ENCODE measurements at places on chromosomes 12 and 14. TPM values are rescaled to one million over a fixed set of nuclear protein-coding genes. Genes with fewer than 3 reads are reported as not detected.

Gene FAM186B
- polyA plus RNA-seq = not detected

Gene DBX2
- polyA plus RNA-seq = not detected

Gene LALBA
- polyA plus RNA-seq = not detected

Gene NEUROD4
- polyA plus RNA-seq = not detected

Gene PIWIL1
- polyA plus RNA-seq = 0.26 TPM

Gene MGP
- 56.4 TPM for polyA plus RNA-seq

Gene LTBR
- polyA plus RNA-seq = 15.7 TPM

Gene CD69
- polyA plus RNA-seq = 71.6 TPM

Gene JAG2
- 6.6 TPM for polyA plus RNA-seq

Gene OR10G2
- not detected for polyA plus RNA-seq

Gene FITM1
- 9.6 TPM for polyA plus RNA-seq

Gene GLS2
- 1.1 TPM for polyA plus RNA-seq

Gene IRAK3
- polyA plus RNA-seq = 9.4 TPM

Gene FAIM2
- 0.19 TPM for polyA plus RNA-seq

Gene TMEM263
- 15.8 TPM for polyA plus RNA-seq

Gene SALL2
- polyA plus RNA-seq = 0.93 TPM

Gene SLC8B1
- 47.1 TPM for polyA plus RNA-seq

- DNase-seq = no peak
- no peak overlapping the region for H3K27ac ChIP-seq
- no peaks in the 10 kb centered on the region for H3K27me3 ChIP-seq
- no peaks in the 10 kb centered on the region for H3K36me3 ChIP-seq
- no peak overlapping the region for H3K4me3 ChIP-seq
Observed at GRCh38 chr12:77072833-77073495, 7.6 kb upstream of the E2F7 start.

- no peak overlapping the region for H3K27ac ChIP-seq
- H3K27me3 ChIP-seq = no peaks in the 10 kb centered on the region
- no peak overlapping the region for H3K4me3 ChIP-seq
- no peaks in the 10 kb centered on the region for H3K36me3 ChIP-seq
- DNase-seq = no peak
Observed at GRCh38 chr12:126535971-126536370, 1470.7 kb downstream of the AACS start.

GRCh38 chr14:102878970-102879460 is 43.4 kb upstream of the AMN start:
- no peak for DNase-seq
- H3K27ac ChIP-seq = no peak overlapping the region
- peaks cover 21% of the 10 kb centered on the region for H3K36me3 ChIP-seq
- no peaks in the 10 kb centered on the region for H3K4me1 ChIP-seq
- H3K27me3 ChIP-seq = no peaks in the 10 kb centered on the region

DNA sequence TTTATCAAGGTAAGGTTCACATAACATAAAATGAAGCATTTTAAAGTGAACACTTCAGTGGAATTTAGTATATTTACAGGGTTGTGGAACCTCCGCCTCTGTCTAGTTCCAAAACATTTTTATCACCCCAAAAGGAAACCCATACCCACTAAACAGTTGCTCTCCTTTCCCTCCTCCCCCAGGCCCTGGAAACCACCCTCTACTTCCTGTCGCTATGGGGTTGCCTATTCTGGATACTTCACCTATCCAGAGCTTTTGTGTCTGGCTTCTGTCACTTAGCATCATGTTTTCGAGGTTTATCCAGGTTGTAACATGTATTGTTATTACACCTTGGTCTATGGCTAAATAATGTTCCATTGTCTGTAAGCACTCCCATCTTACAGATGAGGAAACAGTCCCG is 27.7 kb upstream of the ZFP36L1 start:
- no peaks in the 10 kb centered on the region for H3K27me3 ChIP-seq
- DNase-seq = no peak
- H3K4me1 ChIP-seq = peaks cover 57% of the 10 kb centered on the region
- peak overlapping the region; percentile 14 for H3K27ac ChIP-seq

- H3K27me3 ChIP-seq = no peaks in the 10 kb centered on the region
- H3K4me3 ChIP-seq = no peak overlapping the region
- no peaks in the 10 kb centered on the region for H3K4me1 ChIP-seq
- H3K36me3 ChIP-seq = no peaks in the 10 kb centered on the region
- DNase-seq = no peak
Observed at GRCh38 chr14:40599725-40600124, 1007.0 kb upstream of the LRFN5 start.

- DNase-seq = no peak
- H3K27me3 ChIP-seq = no peaks in the 10 kb centered on the region
- H3K4me3 ChIP-seq = no peak overlapping the region
- no peaks in the 10 kb centered on the region for H3K4me1 ChIP-seq
- no peaks in the 10 kb centered on the region for H3K36me3 ChIP-seq
- no peak overlapping the region for H3K27ac ChIP-seq
Observed at GRCh38 chr14:97270308-97270707, 473.1 kb downstream of the VRK1 start.

- H3K27ac ChIP-seq = no peak overlapping the region
- H3K4me1 ChIP-seq = peaks cover 19% of the 10 kb centered on the region
- DNase-seq = no peak
Observed at GRCh38 chr14:72891666-72892102, 2.2 kb downstream of the DPF3 start.

DNA sequence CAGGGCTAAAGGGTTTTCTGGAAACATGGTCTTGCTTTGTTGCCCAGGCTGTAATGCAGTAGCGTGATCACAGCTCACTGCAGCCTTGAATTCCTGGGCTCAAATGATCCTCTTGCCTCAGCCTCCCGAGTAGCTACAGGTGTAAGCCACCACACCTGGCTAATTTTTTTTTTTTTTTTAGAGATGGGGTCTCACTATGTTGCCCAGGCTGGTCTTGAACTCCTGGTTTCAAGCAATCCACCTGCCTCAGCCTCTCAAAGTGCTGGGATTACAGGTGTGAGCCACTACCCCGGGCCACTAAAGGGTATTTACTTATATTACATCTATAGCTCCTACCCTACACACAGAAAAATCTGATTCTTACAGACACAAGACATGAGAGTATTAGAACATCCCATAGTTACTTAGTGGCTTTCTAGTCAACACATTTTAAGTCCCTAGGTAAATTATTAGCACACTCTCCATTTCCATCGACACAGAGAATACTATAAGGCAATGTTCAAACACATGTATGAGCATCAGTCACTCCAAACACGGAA is 6.2 kb upstream of the DCAF11 start:
- no peaks in the 10 kb centered on the region for H3K27me3 ChIP-seq
- peak overlapping the region; percentile 86 for H3K27ac ChIP-seq
- peaks cover 9% of the 10 kb centered on the region for H3K36me3 ChIP-seq
- H3K4me3 ChIP-seq = no peak overlapping the region
- peaks cover 55% of the 10 kb centered on the region for H3K4me1 ChIP-seq
- peak; percentile 10 for DNase-seq

DNA sequence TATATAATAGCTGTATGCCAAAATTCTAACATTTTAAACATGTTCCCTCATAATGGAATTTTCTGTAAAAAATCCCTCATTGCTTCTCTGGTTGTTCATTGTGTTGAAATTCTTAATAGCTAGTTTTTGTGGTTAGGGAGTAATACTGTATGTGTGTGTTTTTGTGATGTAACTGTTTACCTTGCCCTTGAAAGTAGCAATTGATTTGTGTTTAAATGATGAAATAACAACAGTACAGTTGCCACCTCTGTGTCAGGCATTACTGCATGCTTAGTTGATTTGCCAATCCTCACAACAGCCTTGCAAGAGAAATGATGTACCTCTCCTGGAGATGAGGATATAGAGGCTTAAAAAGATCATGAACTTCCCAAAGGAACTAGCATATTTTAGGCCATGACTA is 94.9 kb downstream of the DAAM1 start:
- no peaks in the 10 kb centered on the region for H3K4me1 ChIP-seq
- H3K27me3 ChIP-seq = no peaks in the 10 kb centered on the region
- no peak overlapping the region for H3K4me3 ChIP-seq
- no peak for DNase-seq
- H3K36me3 ChIP-seq = no peaks in the 10 kb centered on the region

DNA sequence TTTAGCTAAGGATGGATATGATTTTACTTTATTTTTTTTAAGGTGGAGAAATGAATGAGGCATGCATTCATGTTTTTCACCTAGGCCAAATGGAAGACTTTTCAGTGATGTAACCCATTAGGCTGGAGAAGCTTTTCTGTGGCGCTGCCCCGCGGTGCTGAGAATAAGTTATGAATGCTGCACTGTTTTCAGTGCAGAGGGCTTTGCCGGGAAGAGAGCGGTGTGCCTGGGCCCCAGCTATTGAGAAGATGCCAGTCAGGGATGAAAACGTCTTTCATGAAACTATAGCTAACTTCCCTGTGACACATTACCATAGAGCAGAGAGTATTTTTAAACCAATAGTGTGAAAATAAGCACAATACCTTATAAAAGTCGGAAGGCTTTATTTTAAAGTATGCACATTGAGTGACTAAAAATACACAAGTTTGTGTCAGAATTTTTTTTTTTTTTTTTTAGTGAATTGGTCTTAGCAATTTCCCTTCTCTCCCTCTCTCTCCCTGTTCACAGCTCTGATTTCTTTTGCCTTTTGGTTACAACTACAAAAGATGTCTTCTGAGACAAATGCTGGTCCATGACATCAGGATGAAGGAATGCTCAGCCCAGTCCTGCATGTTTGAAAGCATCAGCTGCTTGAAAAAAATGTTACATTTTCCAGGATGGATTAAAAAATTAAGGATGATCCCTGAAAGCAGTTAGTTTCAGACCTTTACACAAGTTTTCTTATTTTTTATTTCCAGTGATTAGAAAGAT is 48.3 kb downstream of the NPAS3 start:
- H3K4me3 ChIP-seq = no peak overlapping the region
- H3K27me3 ChIP-seq = no peaks in the 10 kb centered on the region
- H3K36me3 ChIP-seq = no peaks in the 10 kb centered on the region
- DNase-seq = no peak
- peak overlapping the region; percentile 34 for H3K27ac ChIP-seq
- no peaks in the 10 kb centered on the region for H3K4me1 ChIP-seq

- no peak overlapping the region for H3K4me3 ChIP-seq
- H3K27ac ChIP-seq = no peak overlapping the region
- no peaks in the 10 kb centered on the region for H3K4me1 ChIP-seq
- H3K36me3 ChIP-seq = no peaks in the 10 kb centered on the region
- DNase-seq = no peak
- no peaks in the 10 kb centered on the region for H3K27me3 ChIP-seq
Observed at GRCh38 chr14:104573930-104574329, 5.6 kb upstream of the C14orf180 start.

DNA sequence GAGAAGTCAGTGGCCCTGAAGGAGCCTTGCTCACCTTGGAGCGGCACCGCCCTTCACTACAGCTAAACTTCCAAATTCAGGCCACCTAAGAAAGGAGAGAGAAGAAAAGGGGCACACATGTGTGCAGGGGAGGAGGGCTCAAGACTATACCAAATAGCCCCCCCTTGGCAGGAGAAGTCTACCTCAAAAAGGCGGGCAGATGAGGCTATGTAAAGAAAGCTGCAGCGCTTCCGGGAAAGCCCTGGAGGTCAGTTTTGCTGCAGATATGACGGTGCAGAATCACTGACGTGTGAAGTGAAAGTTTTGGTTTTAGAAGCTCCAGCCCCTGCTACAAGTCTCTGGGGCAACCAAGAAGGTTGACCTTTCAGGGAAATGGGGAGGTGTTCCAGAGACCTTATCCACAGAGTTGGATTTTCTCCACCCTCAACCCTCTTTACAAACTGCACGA is 48.2 kb upstream of the PNMA1 start:
- no peak for DNase-seq
- no peaks in the 10 kb centered on the region for H3K27me3 ChIP-seq
- no peaks in the 10 kb centered on the region for H3K36me3 ChIP-seq
- H3K4me1 ChIP-seq = peaks cover 89% of the 10 kb centered on the region
- H3K4me3 ChIP-seq = no peak overlapping the region

DNA sequence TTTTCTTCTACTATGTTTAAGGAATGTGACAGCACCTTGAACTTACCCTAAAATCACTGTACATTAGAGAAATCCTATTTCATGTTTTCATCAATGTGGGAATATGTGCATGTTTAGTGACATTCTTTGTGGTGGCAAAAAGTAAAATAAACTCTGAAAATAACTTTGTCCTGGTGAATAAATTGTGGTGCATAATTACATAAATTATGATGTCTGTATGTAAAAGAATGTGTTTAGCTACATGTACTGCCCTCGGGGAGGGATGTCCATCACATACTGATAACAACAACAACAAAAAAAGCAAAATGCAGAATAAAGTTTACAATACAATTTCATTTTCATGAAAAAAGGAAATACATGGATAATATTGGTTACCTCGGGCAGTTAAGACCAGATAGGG is 157.3 kb downstream of the METTL25 start:
- DNase-seq = no peak
- H3K36me3 ChIP-seq = no peaks in the 10 kb centered on the region
- no peaks in the 10 kb centered on the region for H3K4me1 ChIP-seq
- H3K27me3 ChIP-seq = no peaks in the 10 kb centered on the region

DNA sequence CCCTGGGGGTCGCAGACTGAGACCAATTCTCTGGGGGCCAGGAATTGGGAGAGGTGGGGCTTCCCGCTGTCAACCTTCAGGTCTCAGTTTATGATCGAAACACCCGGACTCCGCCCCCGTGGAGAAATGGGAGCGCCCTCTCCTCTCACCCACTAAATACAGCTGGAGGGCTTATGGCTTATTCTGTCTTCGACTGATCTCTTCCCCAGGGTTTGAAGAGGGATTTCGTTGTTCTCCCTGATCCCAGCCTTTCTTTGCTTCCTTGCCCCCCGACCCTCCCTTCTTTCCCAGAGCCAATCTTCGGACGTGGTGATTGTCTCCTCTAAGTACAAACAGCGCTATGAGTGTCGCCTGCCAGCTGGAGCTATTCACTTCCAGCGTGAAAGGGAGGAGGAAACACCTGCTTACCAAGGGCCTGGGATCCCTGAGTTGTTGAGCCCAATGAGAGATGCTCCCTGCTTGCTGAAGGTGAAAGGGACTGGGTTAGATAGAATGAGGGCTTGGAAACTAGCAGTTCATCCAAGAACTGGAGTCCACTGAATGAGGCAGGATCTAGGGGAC is 607 bp downstream of the OS9 start:
- no peaks in the 10 kb centered on the region for H3K27me3 ChIP-seq
- peak overlapping the region; percentile 69 for H3K4me3 ChIP-seq
- peaks cover 18% of the 10 kb centered on the region for H3K4me1 ChIP-seq

DNA sequence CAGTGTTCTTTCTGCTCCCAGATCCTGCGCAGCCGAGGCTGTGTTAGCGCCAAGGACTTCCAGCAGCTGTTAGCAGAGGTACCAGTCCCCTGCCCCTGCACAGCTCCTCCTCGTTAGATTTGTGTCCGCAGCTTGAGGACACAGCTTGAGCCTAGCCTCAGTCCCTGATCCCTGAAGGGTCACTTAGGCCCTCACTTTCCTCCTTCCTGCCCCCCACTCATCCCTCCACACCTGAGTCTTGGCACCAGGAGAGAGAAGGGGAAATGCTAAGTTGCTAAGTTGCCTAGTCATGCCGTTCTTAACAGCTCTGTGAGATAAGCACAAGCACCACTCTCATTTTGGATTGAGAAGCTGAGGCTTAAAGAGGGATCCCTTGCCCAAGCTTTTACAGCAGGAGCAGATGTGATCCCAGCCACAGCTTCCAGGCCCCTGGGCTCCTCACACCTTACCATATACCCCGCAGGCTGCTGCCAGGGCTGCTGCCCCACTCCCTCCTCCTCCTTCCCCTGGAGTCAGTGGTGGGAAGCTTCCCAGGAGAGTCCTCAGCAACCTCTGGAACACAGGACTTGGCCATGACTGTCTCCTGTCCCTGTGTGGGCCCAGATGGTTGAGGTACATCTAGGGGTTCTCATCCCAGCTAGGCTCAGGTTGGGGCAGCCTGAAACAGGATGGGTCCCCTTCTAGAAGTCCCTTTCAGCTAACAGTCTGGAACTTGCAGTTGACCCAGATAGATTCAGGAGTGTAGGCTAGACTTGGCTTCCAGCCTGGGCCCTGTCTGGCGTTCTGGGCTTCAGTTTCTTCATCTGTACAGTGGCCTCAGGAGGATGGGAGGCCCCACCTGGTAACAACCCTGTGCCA is 975 bp downstream of the OGFOD2 start:
- peaks cover 56% of the 10 kb centered on the region for H3K4me1 ChIP-seq
- peak overlapping the region; percentile 98 for H3K4me3 ChIP-seq
- H3K27me3 ChIP-seq = no peaks in the 10 kb centered on the region
- H3K36me3 ChIP-seq = no peaks in the 10 kb centered on the region

All from spleen (tissue), 13 donors.